ENCODE measurements at places on chromosomes 4 and X.

GRCh38 chr4:71832049-71832448 lies 48.2 kb upstream of the GC start:
- DNase-seq = no peak

- no peak for DNase-seq
Observed at GRCh38 chr4:7817877-7818398, 121.7 kb downstream of the AFAP1 start.

GRCh38 chrX:77977095-77977494 lies 7.7 kb upstream of the PGAM4 start:
- no peak for DNase-seq

DNA sequence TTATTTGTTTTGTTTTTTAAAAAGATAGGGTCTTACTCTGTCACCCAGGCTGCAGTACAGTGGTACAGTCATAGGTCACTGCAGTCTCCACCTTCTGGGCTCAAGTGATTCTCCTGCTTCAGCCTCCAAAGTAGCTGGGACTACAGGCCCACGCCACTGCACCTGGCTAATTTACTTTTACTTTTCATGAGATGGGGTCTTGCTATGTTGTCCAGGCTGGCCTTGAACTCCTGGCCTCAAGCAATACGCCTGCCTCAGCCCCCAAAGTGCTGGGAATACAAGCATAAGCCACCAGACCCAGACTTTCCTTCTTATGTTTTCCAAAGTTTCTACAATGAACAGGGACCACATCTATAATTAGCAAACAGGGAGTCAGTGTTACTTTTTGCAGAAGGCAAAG lies 37.9 kb upstream of the MXD4 start:
- no peak for DNase-seq

GRCh38 chr4:137819964-137820383 lies 287.7 kb upstream of the PCDH18 start:
- no peak for DNase-seq

- DNase-seq = no peak
Observed at GRCh38 chr4:124754681-124755080, 42.1 kb upstream of the ANKRD50 start.

- DNase-seq = no peak
Observed at GRCh38 chrX:10350981-10351380, 194.2 kb downstream of the CLCN4 start.

DNA sequence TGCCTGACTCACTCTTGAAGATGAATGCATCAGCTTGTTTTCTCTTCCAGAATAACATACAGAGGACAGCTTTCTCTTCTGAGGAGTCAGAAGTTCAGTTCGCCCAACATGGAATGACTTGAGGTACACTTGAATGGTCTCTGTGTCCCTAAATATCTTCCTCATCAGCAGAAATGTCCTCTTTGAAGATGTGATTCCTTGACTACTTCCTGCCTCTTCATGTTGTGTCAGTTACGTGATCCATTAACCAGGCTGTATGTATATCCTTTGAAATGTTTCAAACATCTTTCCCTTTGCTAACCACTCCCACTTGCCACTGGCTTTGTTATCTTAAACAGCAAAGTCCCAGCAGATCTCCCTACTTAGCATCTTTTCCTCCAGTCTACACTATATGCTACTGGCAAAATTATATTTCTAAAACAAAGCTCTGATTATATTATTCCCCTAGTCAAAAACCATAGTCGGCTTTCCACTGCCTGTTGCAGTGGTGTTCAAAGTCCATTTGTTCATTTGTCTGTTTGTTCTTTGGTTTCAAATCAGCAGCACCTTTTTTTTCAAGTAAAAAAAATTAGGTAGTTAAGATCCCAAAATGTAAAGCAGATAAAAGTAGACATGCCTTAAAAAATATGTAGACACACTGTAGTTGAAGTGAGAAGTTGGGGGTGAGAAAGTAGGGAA lies 82.1 kb upstream of the PAK3 start:
- DNase-seq = no peak

GRCh38 chr4:125091101-125091500 lies 223.7 kb upstream of the FAT4 start:
- no peak for DNase-seq

- no peak for DNase-seq
Observed at GRCh38 chrX:55640854-55641253, 17.7 kb downstream of the FOXR2 start.

DNA sequence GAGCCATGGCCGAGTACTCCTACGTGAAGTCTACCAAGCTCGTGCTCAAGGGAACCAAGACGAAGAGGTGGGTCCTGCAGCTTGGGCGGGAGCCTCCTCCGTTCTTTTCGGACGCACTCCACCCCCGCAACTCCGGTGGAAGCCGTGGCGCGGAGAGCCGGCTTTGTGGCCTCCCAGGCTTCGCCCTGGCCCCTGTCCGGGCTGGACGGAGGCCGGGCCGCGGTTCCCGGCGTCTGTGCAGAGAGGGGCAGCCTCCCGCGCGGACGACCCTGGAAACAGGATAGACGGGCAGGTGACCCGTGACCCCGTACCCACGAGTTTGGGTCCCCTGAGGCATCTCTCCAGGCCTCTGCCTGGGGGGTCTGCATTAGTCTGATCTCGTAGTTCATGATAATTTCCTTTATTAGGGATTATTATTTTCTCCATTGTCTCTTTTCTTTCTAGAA lies 356 bp downstream of the FRG1 start:
- DNase-seq = no peak

GRCh38 chrX:149759824-149760223 lies 14.0 kb upstream of the HSFX1 start:
- no peak for DNase-seq

DNA sequence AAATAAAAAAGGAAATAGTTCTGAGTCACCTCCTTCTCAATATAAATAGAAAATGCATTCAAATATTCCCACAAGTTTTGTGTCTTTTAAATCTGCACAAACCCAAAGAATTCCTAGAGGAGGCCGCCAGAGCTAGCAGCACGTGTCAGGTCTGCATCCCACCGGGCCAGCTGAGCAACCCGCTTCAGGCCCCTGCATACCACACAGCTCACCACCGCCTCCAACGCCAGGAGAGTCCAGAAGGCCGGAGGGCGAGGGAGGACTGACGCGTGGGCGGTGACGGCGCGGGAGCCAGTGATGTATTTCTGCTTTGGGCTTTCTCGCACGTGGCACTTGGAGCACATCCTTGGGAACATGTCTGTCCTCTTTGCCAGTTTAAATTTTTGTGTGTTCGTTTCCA lies 61.9 kb upstream of the CLDN34 start:
- no peak for DNase-seq

- DNase-seq = no peak
Observed at GRCh38 chr4:8349664-8350236, 80.2 kb downstream of the HTRA3 start.

GRCh38 chr4:53013873-53014775 lies 152.0 kb downstream of the RASL11B start:
- DNase-seq = no peak

- DNase-seq = no peak
Observed at GRCh38 chr4:121326597-121326996, 54.2 kb downstream of the QRFPR start.

- no peak for DNase-seq
Observed at GRCh38 chr4:187493661-187494060, 501.9 kb upstream of the ZFP42 start.

DNA sequence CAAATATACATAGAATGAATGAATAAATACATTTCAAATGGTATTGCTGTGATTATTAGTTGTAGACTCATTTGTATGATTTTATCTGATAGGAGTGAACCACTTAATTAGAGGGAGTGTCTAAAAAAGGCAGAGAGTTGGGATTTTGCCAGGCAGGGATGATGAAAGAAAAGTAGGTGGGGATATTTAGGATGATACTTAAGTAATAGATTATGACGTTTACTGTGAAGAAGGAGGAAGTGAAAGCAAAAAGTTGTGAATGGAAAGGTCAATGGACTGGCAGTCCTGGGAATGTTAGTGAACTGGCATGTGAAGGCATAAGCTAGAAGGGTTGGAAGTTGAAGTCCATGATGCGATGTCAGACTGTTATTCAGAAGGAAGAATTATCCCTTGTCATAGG lies 917.1 kb downstream of the RAPGEF2 start:
- no peak for DNase-seq

DNA sequence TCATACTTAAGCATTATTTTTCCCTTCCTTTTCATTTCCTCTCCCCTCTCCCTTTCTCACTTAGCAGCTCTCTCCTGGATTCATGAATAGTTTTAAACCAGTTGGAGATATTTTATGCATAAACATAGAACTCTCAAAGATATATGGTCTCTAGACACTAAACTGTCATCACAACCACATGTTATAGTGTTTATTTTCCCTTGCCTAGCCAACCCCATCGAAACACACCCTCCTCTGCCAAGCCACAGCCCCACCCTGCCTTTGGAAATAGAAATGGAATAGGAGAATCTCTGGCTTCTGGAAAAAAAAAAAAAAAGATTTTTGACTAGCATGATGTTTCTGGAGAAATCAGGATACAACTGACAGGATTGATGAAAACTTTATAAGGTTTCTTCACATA lies 64.8 kb upstream of the RBPJ start:
- DNase-seq = no peak

- no peak for DNase-seq
Observed at GRCh38 chrX:1468250-1468772, 15.6 kb upstream of the ASMTL start.

GRCh38 chrX:3549411-3549911 lies 164.0 kb downstream of the PRKX start:
- DNase-seq = no peak

GRCh38 chr4:119261986-119262385 lies 49.5 kb downstream of the USP53 start:
- DNase-seq = no peak

DNA sequence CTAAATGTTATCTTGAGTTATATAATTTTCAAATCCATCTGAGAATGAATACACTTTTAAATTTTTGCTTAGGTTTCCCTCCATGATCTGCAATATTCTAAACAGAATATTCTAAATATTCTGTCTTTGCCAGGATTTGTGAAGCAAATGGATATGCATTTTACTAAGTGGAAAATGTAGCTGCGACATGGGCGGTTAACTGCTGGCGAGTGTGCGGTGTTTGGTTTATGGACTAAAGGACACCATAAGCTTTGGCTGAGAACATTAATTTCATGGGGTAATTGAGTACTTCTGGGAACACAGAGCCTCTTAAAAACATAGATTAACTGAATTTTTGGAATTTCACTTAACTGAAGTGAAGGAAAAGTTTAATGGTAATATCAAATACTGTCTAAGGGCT lies 153.8 kb upstream of the ETNPPL start:
- DNase-seq = no peak

DNA sequence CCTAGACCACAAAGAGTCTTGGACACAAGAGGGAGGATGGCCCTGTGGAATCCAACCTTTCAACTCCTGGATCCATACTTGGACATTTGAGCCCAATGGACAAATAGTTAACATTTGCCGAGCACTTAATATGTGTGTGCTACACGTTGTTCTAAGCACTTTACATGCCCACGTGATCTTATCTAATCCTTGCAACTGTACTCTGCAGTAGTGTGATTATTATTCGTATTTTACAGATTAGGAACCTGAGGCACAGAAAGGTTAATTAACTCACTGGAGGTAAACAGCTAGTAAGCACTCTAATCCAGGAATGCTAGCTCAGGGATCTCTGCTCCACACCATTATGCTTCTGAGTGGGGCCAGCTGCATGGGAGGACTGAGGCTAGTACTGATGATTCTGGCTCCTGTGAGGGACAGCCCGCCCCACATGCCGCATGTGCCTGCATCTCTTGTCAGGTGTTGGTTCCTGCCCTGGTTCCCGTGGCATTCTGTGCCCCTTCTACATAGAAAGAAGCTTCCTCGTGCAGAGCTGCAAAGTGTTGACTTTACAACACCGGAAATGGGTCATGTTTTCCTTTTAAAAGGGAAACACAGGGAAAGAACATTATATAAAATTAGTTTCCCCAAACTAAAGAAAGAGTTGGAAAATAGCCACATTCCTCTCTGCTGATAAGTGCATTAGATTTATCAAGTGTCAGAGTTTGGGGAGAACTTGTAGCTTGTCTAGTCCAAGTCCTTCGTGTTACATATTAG lies 34.8 kb downstream of the PLAC1 start:
- DNase-seq = no peak

DNA sequence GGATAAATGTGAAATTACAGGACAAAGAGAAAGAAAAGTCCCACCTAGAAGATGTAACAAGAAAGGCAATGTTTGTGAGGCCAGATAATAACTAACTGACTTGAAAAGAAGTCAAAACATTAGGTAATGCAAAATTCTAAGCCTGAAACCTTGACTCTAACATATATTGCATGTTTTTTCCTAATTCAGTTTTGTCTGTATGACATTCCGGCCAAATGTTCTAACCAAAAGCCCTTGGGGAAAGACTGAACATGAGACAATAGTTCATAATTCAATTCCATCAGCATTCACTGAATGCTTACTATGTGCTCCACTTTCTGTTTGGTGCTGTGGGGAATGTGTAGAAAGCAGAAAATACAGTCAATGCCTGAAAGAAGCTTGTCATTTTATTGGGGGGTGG lies 84.8 kb upstream of the PLAC1 start:
- no peak for DNase-seq

- DNase-seq = no peak
Observed at GRCh38 chr4:123469245-123469644, 72.7 kb downstream of the SPRY1 start.

- no peak for DNase-seq
Observed at GRCh38 chr4:80462621-80463091, 127.1 kb downstream of the CFAP299 start.

GRCh38 chrX:72255445-72255844 lies 16.6 kb upstream of the ERCC6L start:
- DNase-seq = no peak

GRCh38 chrX:40068048-40068447 lies 29.7 kb downstream of the BCOR start:
- DNase-seq = no peak

- no peak for DNase-seq
Observed at GRCh38 chr4:182825786-182826185, 91.4 kb downstream of the DCTD start.

GRCh38 chr4:139282065-139282720 lies 2.2 kb upstream of the MGARP start:
- DNase-seq = no peak

- DNase-seq = no peak
Observed at GRCh38 chrX:66074920-66075879, 35.3 kb upstream of the VSIG4 start.

- DNase-seq = no peak
Observed at GRCh38 chr4:47002580-47002979, 9.2 kb upstream of the GABRA4 start.

- DNase-seq = no peak
Observed at GRCh38 chr4:151990201-151990600, 229.4 kb upstream of the GATB start.

Data from SK-N-MC (cell line).